ENCODE measurements at places on chromosomes 2 and 18. TPM values are rescaled to one million over a fixed set of nuclear protein-coding genes. Genes with fewer than 3 reads are reported as not detected.

Gene C2orf66
- total RNA-seq: not detected

Gene IL18R1
- 0.49 TPM for total RNA-seq

Gene SPR
- 8.9 TPM for total RNA-seq

Gene PCARE
- not detected for total RNA-seq

Gene DES
- total RNA-seq: 0.70 TPM

Gene RNF125
- 0.87 TPM for total RNA-seq

Gene UGT1A6
- total RNA-seq: not detected

Gene AOX1
- 2.0 TPM for total RNA-seq

Gene MAB21L4
- total RNA-seq: not detected

Gene OXER1
- total RNA-seq: 1.8 TPM

Gene TNFAIP6
- total RNA-seq: 4.2 TPM

Gene SPDYA
- total RNA-seq: 3.4 TPM

Gene AQP4
- not detected for total RNA-seq

Gene HOXD13
- not detected for total RNA-seq

Gene CLHC1
- total RNA-seq: 19.7 TPM

Gene UGT1A10
- total RNA-seq: not detected

Gene EML6
- total RNA-seq: 1.1 TPM

Gene DNPEP
- total RNA-seq: 42.3 TPM

Gene ACMSD
- not detected for total RNA-seq

Gene PLGLB1
- total RNA-seq: 1.8 TPM

Gene SUMO1
- 82.1 TPM for total RNA-seq

Gene SCYGR4
- total RNA-seq: not detected

Gene LYPD6
- 0.82 TPM for total RNA-seq

Gene KCNJ3
- total RNA-seq: 0.51 TPM

Gene SPP2
- total RNA-seq: not detected

Gene KCNG2
- not detected for total RNA-seq

Gene NFATC1
- total RNA-seq: 7.1 TPM

Gene SAG
- not detected for total RNA-seq

Gene RFTN2
- total RNA-seq: 28.5 TPM

Gene DCAF17
- 17.6 TPM for total RNA-seq

Gene DNAJC5G
- total RNA-seq: not detected

Gene KCNF1
- not detected for total RNA-seq

Gene GALNT13
- not detected for total RNA-seq

Gene TUBA4B
- not detected for total RNA-seq

Gene SPATA3
- not detected for total RNA-seq

Gene REEP1
- total RNA-seq: 2.6 TPM

Gene BOLL
- total RNA-seq: not detected

Gene LONRF2
- total RNA-seq: 1.7 TPM

Gene PTPRN
- 0.67 TPM for total RNA-seq

Gene ELOA2
- total RNA-seq: not detected

Gene TLX2
- not detected for total RNA-seq

Gene HMSD
- not detected for total RNA-seq

Gene ECEL1
- 0.12 TPM for total RNA-seq

Gene SFT2D3
- 7.1 TPM for total RNA-seq

Gene GPR35
- total RNA-seq: 2.8 TPM

Gene CNGA3
- total RNA-seq: not detected

Gene COL4A4
- 7.3 TPM for total RNA-seq

Gene SATB2
- total RNA-seq: 11.6 TPM

Gene CYBRD1
- 84.5 TPM for total RNA-seq

Gene COPS8
- 65.8 TPM for total RNA-seq

Gene CDK15
- total RNA-seq: 3.6 TPM

Gene IL1F10
- total RNA-seq: not detected

Gene HOXD8
- not detected for total RNA-seq

Gene ANKAR
- total RNA-seq: 6.4 TPM

Gene CYTIP
- total RNA-seq: 0.27 TPM

Gene GAL3ST2
- 1.3 TPM for total RNA-seq

Gene CFC1
- total RNA-seq: not detected

Gene DNAJC10
- total RNA-seq: 261 TPM

Gene HPCAL1
- 18.7 TPM for total RNA-seq

Data from chondrocyte (in vitro differentiated cells).